ENCODE measurements at places on chromosomes 16 and 17. TPM values are rescaled to one million over a fixed set of nuclear protein-coding genes. Genes with fewer than 3 reads are reported as not detected.
A peak's percentile ranks its signal among the peaks of the same experiment; 100 is the strongest.

ATAD5 gene
- 1.4 TPM for total RNA-seq

CD300A gene
- 5.9 TPM for total RNA-seq

- peak; percentile 92 for DNase-seq
Measured at GRCh38 chr17:83081684-83082201, 2.3 kb downstream of the METRNL start.

DNA sequence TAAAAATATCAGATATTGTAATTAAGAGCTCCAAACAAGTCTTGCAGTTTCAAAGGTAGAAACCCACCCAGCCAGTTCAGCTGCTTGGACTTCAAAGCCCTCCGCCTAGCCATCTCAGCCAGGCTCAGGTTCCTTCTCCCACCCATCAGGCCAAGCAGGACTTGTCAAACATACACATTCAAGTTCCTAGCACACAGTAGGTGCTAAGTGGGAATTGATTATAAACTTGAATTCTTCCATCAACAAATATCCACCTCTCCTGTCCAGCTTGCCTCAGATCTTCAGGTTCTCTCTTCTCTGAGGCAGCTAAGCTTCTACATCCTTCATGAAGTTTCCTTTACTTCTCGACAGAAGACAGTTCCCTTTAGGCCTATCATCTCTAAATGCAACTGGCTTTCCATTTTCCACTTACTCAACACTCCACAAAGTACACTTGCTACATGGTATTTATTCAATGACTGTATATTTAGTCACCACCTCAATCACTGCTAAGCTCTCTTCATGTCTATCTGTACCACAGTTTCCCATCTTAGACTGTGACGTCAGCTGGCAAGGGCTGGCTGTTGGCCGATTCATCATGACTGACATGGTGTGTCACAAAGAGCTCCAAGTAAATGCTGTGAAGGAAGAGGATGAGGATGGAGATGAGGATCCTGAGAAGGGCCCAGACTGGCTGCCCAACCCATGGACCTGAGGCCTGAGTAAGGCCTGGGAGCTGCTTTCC, 13.3 kb upstream of the COG7 start:
- no peak for DNase-seq

DNA sequence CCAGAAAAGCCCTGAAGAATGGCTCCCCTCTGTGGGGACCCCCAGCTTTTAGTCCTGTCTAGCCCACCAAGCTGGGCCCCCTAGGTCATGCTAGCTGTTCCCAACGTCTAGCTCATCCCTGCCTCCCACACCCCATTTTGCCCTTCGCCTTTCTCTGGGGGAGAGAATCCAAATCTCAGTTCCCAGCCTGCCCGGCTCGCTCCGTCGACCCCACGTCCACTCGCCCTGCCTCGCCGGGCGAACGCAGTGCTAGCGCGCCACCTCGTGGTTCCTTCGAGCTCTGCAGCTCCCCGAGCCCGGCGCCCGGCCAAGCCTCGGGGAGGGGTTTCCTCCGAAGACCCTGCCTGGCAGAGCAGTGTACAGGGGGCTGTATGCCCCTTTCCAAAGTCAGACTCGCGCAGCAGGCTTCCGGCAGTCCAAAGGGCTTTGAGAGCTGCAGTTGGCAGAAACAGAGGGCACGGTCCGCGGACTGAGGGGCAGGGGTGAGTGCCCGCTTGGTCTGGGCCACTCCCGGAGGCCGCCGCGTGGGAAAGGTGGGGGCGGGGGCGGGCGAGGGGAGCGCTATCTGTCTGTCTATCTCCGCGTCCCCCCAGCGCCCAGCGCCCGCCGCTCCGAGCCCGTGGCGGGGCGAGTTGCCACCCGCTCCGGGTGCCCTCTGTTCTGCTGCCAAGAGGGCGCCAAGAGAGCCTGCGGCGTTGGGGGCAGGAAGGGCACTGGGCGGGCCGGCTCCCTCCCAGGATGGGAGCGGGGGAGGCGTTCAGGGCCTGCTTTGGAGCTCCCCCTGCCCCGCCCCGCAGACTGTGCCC, 1.7 kb upstream of the DLX3 start:
- peak; percentile 90 for DNase-seq

GRCh38 chr16:79601092-79601930, 774 bp upstream of the MAF start:
- DNase-seq: peak; percentile 88

GRCh38 chr16:69286941-69287713, 24.0 kb upstream of the VPS4A start:
- DNase-seq: peak; percentile 90

DNA sequence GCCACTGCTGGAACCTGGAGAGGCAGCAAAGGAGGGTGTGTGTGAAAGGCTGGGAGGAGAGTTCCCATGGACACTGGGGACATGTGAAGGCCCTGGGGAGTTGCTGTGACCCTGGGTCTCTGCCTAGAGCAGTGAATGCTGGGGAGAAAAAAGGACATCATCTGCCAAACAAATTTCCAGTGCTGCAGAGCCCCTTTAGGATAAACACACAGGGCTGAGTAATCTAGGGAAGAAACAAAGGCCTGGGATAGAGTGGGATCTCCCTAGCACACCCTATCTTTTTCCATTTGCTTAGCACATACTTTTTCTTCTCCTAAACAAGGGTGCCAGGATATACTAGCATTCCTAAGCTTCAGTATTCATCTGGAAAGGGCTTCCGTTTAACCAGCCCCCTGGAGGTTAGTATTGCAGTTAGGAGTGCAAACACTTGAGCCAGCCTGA, 3.3 kb upstream of the HIGD1B start:
- DNase-seq: no peak

Data from posterior vena cava (tissue), 2 donors.